Stimulated activated CD4-positive, alpha-beta T cell treated with anti-CD3 and anti-CD28 coated beads, Interleukin-12 subunit alpha, Interleukin-12 subunit beta, amount 100 ng/mL, for 24 hours (primary cell): ENCODE measurements at places on chromosomes 4 and X.

- DNase-seq, result no peak
Measured at GRCh38 chrX:133384454-133384853, 30.8 kb downstream of the GPC4 start.

- DNase-seq, result no peak
Measured at GRCh38 chrX:42384956-42385355, 393.0 kb downstream of the PPP1R2C start.

- DNase-seq, result no peak
Measured at GRCh38 chr4:5435201-5435600, 273.2 kb downstream of the EVC2 start.

DNA sequence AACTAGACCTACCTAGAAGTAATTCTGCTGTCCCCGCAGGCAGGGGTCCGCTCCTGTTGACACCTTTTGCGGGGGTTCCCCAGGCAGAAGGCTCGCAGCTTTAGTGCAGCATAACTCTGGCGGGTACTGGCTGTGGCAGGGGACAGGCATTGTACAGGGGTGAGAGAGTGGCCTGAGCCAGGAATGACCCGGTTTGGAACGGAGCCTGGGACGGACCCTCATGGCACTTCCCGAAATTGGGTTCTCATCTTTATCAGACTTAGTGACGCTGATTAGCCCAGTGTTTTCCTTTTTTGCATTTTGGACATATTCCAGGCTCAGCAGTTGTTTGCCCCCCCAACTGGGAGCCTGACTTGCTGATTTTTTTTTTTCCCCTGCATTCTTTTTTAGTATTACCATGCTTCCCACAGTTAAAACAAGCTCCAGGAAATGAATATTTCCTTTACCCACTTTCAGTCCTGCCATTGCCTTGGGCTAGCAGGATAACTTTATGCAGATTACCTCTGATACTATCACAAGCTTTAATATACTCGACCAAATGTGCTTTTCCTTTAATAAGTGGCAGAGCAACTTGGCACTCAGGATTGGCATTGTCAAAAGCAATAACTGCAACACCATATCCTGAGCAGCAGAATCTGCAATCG, 55.8 kb upstream of the WDR1 start:
- no peak for DNase-seq

DNA sequence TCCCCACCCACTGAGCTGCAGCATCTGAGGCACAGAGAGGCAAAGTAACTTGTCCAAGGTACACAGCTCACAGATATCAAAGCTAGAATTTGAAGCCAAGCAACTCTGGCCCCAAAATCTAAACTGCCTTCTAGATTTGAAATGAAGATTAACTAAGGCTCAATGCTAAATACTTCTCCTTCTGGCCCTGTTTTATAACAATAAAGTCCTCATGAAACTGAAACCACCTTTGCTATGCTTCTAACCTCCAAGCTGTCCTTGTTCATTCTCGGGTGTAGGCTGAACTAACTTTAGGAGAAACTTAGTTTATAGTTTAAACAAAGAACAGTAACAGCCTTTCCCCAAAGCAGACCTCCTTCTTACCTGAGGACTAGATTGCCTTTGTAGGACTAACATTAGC, 93.6 kb downstream of the DCTD start:
- DNase-seq, result no peak

GRCh38 chrX:9291629-9292028, 173.2 kb upstream of the TBL1X start:
- no peak for DNase-seq

GRCh38 chr4:41539711-41540110, 1.8 kb downstream of the LIMCH1 start:
- no peak for DNase-seq

DNA sequence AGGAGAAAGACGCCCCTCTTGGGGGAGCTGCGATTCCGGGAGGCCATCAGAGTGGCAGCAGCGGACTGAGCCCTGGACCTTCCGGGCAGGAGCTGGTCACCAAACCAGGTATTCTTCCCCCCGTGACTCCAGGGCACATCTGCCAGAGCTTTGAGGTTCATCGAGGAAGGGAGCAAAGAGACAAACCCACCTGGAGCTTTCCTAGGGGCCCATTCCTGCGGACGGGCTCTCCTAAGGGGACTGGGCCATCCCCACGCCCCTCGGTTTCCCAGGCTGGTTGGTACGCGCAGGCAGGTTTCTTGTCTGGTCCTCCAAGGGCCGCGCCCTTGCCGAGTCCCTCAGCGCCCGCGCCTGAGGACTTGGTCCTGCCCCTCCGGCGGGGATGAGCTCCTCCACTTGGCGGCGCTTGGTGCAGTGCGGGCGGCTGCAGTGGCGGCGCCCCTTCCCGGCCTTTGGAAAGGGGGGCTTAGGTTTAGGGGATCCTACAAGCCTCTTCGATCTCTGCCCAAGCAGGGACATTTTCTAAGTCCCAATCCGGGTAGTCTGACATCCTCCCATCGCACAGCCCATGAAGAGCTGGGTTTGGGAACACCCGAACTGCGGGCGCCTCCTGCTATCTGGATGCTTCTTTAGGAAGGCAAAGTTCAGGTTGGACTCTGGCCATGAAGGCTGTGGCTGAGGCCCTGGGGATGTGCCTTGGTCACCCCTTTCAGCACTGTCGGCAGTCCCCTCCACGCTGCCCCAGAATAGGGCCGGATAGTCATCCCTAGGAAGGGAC, 538 bp downstream of the STBD1 start:
- no peak for DNase-seq

DNA sequence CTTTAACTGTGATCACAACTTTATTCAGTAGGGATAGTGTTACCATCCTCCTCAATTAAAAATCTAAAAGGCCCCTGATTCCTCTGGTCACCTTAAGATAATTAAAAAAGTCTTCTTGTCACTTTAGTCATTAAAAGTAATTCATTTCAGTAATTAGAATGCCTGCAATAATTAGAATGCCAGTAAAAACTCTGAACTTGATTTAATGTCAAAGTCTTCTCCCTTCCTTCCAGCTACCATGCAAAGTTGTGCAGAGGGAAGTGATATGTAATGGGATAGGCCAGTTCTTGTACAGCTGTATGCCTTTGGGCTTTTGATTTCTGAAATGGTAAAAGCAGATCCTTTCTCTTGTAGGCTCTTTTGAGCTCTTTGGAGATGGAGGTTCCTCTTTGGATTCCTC, 417.2 kb downstream of the ADAM29 start:
- no peak for DNase-seq

DNA sequence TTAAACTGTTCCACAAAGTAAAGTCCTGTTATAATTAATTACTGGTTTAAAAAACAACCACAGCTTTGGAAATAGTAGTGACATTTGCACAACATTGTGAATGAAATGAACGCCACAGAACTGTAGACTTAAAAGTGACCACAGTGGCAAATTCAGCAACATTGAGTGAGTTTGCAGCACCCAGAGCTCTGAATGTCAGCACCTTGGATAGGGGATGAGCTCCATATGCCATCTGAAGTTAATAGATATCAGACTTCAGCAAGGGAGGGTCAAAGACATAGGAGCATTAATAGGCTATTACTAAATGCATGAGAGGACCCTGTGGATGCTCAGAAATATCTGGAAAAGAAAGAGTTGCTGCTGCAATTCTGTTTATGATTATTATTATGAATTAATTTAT, 55.3 kb upstream of the KCNIP4 start:
- DNase-seq, result no peak

DNA sequence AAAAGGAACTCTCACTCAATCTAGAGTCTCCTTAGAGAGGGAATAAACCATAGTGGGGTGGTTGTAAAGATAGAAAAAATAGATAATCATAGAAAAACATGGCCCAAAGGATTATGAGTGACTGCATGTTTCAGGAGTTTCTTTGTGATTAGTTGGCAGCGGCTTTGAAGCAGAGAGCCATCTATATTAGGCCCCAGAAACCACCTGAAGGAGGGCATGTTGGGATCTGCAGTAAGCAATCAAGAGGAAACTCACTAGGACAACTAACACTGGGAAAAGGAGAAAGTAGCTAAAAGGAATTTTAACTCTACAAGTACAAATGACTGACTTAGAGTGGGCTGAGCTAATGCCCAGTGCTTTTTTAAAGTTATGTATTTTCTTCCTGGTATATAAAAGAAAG, 269.2 kb upstream of the NRK start:
- no peak for DNase-seq

- DNase-seq, result no peak
Measured at GRCh38 chr4:89929425-89930159, 34.9 kb downstream of the MMRN1 start.

DNA sequence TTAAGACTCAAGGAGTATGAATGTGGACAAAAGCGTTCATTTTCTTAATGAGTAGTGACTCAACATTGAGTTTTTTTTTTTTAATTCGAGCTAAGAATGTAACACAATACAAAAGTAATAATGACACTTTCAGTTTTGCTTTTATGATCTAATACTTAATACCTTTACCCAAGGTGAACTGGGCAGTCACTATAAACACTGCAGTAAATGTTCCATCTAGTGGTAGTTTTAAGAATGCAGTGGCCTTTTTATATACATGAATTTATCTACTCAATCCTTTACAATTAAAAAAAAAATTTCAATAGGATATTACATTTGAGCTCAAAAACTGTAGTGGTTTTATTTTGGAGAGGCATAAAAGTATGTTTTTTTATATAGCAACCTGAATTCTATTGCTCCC, 33.9 kb downstream of the PDK3 start:
- DNase-seq, result no peak

DNA sequence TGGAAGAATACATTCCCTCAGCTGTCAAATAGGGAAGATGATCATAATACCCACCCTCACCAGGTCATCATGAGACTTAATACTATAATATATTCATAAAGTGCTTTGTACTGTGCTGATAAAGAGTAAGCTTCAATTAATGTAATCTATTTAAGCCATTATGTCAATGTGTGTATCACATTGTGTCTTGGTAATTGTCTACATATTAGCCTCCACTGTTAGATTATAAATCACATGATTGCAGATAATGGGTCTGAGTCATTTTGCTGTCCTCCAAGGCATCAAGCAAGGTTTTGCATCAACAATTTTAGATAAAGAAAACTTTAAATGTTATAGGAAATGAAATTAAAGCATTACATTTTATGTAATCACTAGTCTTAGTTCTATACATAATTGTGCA, 45.2 kb upstream of the CEP135 start:
- DNase-seq, result no peak

GRCh38 chrX:118552121-118552900, 56.7 kb downstream of the DOCK11 start:
- no peak for DNase-seq

GRCh38 chr4:99447079-99447478, 11.9 kb upstream of the ADH7 start:
- DNase-seq, result no peak

DNA sequence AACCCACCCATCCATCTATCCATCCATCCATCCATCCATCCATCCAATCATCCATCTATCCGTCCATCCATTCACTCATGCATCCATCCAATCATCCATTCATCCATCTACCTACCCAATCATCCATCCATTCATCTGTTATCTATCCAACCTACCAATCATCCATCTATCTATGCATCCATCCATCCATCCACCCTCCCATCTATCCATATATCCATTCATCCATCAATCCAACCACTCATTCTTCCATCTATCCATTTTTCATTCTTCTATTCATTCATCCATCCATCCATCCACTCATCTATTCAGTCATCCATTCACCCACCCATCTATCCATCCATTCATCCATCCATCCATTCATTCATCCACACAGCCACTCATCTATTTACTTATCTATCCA, 80.1 kb upstream of the SHOX start:
- no peak for DNase-seq

DNA sequence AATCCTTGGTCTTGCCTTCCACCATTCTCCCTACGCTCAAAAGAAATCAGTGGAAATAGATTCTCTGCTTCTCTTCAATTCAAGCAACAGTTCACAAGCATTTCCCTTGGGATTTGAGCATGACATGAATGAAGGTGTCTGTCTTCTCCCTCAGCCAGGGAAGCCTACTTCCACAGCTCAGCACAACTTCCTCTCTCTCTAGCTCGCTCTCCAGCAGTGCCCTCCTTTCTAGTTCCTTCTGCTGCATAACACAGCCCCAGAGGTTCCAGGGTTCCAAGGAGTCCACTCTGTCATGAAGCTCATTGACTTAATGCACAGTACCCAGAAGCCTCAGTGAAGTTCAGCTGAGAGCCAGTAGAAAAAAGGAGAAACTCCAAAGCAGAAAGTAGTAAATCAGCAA, 81.3 kb downstream of the PLS3 start:
- no peak for DNase-seq

- no peak for DNase-seq
Measured at GRCh38 chrX:155071694-155072280, 479 bp downstream of the BRCC3 start.
